ENCODE measurements at places on chromosomes 12 and 14.
A peak's percentile ranks its signal among the peaks of the same experiment; 100 is the strongest.

GRCh38 chr14:56160088-56160487 lies 41.9 kb downstream of the PELI2 start:
- no peak for DNase-seq

DNA sequence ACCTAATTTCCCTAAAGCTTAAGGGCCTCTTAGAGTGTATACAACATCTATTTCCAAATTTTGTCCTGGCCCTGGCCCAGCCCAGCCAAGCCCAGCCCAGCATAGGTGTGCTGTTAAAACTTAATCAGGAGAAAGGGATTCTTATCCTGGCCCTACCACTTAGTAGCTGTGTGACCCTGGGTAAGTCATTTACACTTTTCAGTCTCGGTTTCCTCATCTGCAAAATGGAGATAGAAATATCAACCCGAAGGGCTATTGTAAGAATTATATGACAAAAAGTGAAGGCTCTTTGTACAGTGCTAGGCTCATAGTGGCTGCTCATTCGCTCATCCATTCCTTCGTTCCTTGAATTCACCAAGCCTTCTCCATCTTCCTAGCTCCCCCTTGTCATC lies 442 bp downstream of the ERG28 start:
- no peak for DNase-seq

- peak; percentile 17 for DNase-seq
Measured at GRCh38 chr12:98998697-98999299, 353.7 kb downstream of the APAF1 start.

GRCh38 chr12:100497105-100497795 lies 23.6 kb downstream of the NR1H4 start:
- DNase-seq: no peak

DNA sequence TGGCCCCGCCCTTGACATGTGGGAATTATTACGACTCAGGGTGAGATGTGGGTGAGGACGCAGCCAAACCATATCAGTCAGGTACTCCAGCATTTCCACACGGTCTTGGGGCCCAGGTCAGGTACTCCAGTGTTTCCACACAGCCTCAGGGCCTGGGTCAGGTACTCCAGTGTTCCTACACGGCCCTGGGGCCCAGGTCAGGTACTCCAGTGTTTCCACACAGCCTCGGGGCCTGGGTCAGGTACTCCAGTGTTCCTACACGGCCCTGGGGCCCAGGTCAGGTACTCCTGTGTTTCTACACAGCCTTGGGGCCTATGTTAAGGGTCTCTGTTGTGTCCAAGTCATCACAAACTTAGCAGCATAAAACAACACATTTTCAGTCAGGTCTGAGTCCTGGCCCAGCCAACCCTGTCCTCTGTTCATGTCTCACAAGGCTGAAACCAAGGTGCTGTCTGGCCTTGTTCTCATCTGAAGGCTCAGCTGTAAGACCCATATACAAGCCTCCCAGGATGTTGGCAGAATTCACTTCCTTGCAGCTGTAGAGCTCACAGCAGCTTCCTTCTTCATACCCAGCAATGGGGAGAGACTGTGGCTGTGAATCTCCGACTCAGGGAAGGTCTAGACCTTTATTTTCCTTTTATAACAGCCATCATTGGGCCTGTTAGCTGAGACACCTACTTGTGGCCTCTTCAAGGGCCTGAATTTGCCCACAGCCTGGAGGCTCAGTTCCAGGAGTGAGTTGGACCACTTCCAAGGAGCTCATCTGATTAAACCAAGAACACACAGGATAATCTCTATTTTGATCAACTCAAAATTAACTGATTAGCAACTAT lies 107.6 kb upstream of the SFSWAP start:
- DNase-seq: no peak

- no peak for DNase-seq
Measured at GRCh38 chr12:58955849-58956248, 35.5 kb upstream of the LRIG3 start.
